PC-9 (cell line): ENCODE measurements at places on chromosomes 6 and 20.

GRCh38 chr6:136920671-136921380, 1.3 kb upstream of the SLC35D3 start:
- no peak for DNase-seq

- DNase-seq = no peak
Measured at GRCh38 chr6:145815309-145816274, 997 bp upstream of the FBXO30 start.

DNA sequence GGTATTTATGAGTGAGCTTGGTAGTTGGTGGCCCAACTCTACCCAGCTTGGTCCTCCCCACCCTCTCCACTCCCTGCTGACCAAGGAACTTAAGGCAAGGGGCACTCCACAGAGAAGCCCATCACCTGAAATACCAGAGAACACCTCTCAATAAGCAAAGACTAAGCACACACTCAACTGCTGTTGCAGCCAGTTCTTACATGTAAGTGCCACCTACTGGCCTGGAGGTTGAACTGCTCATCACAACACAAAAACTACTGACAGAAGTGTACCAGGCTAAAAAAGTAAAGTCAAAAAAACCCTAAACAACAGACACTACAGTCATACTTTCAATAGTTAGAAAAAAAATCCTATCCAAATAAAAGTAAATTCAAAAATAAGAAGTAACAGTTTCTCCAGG, 146.2 kb downstream of the FAM83B start:
- DNase-seq = no peak

- DNase-seq = no peak
Measured at GRCh38 chr6:105786449-105786848, 299.7 kb upstream of the PRDM1 start.

DNA sequence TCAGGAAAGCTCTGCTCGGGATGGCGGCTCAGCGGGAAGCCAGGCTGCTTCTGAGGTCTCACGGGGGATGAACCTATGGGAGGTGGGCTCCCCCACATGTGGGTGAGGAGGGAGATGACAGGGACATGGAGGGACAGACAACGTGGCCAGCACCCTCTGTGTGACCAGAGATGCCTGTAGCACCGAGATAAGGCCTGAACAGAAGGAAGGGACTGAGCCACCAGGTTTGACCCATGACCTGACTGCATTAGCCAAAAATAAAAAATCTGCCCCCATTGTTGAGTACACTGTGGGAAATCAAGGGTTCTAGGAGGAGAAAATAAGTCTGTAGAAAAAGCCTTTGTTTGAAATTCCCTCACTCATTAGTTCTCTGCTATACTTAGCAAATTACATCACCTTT, 105.7 kb downstream of the RNASET2 start:
- DNase-seq = no peak

- DNase-seq = no peak
Measured at GRCh38 chr6:105045526-105045925, 88.6 kb downstream of the LIN28B start.

- DNase-seq = peak; percentile 39
Measured at GRCh38 chr6:91476000-91476399, 889.1 kb upstream of the MAP3K7 start.

- DNase-seq = no peak
Measured at GRCh38 chr6:37340639-37340943, 13.2 kb upstream of the RNF8 start.

GRCh38 chr20:45283551-45284057, 23.0 kb upstream of the RBPJL start:
- peak; percentile 73 for DNase-seq

DNA sequence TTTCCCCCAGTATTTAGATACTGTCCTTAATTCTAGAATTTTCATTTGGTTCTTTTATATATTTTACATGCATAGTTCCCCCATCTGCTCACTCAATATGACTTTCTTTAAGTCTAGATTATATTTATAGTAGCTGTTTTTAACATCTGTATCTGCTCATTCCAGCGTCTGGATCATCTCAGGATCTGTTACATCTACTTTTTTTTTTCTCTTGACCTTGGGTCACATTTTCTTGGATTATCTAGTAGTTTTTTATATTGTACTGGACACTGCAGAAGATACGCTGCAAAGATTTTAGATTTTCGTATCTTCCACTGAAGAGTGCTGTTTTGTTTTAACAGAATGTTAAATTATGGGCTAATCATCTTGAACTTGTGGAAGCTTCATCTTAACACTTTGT, 20.7 kb downstream of the RAB22A start:
- DNase-seq = no peak

DNA sequence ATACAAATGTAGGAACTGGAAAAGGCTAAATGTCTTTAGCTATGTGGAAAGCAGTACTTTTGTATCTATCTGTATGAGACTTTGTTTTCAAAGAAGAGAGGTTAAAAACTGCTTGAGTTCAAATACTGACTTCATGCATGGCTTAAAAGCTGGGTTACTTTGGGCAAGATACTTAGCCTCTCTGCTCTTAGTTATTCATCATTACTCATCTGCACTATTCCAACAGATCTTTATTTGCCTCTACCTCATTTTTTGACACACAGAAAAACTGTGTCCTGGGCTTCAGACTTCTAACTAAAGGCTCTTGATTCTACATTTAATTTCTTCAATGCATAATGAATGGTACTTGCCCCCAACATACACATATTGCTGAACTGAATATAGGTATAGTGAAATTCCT, 114.8 kb downstream of the DST start:
- DNase-seq = no peak

DNA sequence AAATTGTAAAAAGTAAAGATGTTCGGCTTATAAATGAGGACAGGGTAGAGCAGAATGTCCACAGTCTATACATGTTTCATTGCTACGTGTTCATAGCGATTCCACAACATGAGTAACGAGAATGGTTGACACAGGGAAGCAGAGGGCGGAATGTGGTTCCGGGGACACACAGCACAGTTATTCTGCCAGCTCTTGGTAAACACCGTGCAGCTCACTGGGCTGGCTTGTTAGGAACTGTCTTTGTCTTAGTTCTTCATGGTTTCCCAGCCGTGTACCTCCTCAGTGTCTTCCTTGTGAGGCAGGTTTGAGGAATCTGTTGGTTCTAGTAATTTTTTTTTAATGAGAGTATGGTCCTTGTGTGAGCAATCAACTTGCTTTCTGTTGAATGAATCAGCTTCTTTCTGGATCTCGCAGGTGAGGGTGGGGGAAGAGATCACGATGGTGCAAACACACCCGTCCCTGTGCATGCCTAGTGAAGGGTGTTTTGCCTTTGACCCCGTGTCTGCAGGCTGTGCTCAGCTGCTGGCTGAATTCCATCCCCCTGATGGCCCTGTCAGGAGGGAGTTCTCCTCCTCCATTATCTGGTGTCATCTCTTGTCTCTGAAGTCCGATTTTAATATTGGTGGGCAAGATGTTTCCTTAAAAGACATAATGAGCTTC, 168.2 kb downstream of the SMOC2 start:
- no peak for DNase-seq

GRCh38 chr20:15475483-15475882, 1097.8 kb downstream of the KIF16B start:
- peak; percentile 31 for DNase-seq

DNA sequence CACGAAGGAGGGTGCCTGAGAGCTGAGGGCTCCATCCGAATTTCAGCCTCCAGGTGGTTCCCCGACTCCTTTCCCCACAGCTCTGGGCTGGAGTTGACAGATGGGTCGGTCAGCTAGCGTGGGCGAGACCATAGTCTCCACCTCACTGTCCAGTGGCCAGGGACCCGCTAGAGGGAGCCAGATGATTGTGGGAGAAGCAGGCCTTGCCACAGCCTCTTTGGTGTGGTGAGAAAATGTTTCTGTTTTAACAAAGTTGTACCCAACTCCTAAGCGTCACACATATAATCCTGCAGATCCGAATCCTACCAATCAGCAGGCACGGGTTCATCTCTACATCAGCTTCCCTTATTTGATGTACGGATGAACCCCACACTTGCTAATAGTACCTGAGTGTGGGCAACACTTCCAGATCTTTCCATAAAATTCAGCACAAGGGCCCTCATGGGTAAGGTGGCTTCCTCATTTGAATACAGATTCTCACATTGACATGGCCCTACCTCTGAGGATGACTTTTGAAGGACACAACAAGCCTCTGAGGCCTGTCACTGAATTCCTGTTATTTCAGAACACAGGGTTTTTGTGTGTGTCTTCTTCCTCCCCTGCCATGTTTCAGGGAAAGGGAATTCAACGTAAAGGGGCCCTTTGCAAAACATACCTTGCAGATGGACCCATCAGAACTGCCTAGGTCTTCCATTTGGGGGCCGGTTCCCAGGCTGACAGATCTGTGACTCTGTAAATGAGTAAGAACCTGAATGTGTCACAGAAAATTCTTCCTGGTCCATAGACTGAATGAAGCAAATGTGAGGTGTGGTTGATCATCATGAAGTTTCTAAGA, 103.2 kb upstream of the DUSP22 start:
- peak; percentile 69 for DNase-seq

GRCh38 chr20:16671753-16672152, 58.1 kb upstream of the SNRPB2 start:
- DNase-seq = no peak

DNA sequence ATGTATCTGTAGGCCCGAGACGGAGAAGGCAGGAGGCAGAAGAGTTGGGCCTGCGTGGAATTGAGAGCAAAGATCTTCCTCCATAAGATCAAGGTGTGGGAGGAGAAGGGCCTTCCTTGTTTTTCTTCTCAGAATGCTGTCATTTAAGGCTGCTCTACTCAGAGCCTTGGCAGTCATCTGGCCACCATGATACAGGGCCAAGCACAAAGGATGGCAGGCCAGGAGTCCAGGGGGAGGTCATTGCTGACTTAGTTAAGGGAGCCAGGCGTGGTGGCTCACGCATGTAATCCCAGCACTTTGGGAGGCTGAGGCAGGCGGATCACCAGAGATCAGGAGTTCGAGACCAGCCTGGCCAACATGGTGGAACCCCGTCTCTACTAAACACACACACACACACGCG, 137.1 kb downstream of the BMP7 start:
- no peak for DNase-seq

DNA sequence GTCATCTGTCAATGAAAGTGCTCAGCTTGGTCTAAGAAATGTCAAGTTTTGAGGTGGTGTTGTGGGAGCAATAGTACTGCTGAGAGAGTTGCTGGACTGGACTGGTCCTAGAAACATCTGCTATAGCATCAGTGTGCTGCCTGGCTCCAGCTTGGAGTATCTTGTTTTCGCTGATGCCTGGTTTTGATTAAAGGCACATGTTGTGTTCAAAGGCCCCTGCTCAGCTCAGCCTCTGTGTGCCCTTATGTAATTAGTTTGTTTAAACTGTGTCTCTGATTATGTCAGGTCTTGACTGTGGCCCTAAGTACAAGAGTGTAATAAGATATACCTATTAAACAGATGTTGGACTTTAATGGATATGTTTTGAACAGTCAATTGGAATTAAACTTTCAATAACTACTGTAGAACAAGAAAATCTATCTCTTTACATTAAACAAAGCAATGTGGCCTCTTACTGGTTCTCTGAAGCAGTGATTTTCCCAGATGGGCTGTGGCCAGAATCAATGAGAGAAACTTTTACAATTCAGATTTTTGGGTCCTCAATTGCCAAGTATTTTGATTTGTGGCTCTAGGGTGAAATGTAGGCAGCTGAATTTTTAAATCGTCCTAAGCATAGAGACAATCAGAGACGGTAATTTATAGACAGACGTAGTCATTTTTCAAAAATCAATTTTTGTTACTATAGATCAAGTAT, 668.2 kb downstream of the DHX35 start:
- no peak for DNase-seq

- DNase-seq = no peak
Measured at GRCh38 chr6:2216794-2217383, 28.5 kb downstream of the GMDS start.

DNA sequence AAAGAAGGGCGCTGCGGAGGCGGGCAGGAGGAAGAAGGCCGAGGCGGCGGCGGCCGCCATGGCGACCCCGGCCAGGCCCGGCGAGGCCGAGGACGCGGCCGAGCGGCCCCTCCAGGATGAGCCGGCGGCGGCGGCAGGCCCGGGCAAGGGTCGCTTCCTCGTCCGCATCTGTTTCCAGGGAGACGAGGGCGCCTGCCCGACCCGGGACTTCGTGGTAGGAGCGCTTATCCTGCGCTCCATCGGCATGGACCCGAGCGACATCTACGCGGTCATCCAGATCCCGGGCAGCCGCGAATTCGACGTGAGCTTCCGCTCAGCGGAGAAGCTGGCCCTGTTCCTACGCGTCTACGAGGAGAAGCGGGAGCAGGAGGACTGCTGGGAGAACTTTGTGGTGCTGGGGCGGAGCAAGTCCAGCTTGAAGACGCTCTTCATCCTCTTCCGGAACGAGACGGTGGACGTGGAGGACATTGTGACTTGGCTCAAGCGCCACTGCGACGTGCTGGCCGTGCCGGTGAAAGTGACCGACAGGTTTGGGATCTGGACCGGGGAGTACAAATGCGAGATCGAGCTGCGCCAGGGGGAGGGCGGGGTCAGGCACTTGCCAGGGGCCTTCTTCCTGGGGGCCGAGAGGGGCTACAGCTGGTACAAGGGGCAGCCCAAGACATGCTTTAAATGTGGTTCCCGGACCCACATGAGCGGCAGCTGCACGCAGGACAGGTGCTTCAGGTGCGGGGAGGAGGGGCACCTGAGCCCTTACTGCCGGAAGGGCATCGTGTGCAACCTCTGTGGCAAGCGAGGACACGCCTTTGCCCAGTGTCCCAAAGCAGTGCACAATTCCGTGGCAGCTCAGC, 780 bp downstream of the ZCCHC3 start:
- DNase-seq = peak; percentile 57

DNA sequence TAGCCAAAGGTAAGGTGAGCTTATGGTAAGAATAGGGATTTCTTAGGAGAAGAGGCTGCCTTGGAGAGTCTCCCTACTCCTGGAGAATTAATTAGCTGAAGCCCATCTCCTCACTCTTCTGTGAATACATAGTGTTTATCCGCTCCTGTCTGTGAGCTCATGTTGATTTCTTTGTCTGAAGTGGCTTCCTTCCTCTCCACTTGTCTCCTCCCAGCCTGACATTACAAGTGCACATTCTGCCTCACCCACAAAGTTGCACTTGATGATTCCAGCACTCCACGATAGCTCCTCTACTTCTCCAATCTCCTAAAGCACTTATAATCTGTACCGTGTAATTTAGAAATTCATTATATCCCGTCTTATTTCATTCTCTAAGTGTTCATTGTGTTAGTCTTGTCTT, 287.2 kb downstream of the QKI start:
- no peak for DNase-seq

- DNase-seq = no peak
Measured at GRCh38 chr6:17542243-17542642, 57.9 kb upstream of the FAM8A1 start.

GRCh38 chr20:32650401-32650944, 23.3 kb downstream of the C20orf203 start:
- DNase-seq = no peak

- DNase-seq = no peak
Measured at GRCh38 chr20:48718786-48719578, 108.8 kb downstream of the PREX1 start.

- DNase-seq = peak; percentile 62
Measured at GRCh38 chr6:125314009-125314581, 12.3 kb upstream of the HDDC2 start.

- DNase-seq = peak; percentile 68
Measured at GRCh38 chr6:158666628-158667359, 16.9 kb downstream of the SYTL3 start.

GRCh38 chr6:90237350-90237990, 59.2 kb downstream of the BACH2 start:
- DNase-seq = no peak
